ENCODE measurements at places on chromosomes 6 and 20.

GRCh38 chr20:47815866-47816265 lies 30.6 kb upstream of the SULF2 start:
- no peak for DNase-seq

DNA sequence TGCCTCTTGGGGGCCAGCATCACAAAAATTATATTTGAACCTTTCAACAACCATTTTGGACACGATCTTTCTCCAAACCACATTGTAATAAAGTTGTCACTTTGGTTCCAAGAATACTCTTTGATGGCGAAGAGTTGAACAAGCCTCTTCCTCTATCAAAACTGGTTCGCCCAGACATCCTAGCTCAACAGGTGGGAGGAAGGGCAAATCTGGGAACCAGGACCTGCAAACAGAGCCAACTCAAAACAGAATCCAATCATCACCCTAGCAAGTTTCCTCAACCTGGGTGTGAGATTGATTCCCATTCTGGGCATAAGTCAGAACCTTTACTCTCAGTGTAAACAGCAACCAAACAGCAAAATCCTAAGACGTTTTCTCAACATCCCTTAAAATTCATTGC lies 141.2 kb upstream of the RREB1 start:
- DNase-seq = no peak

GRCh38 chr20:54431156-54431944 lies 44.0 kb upstream of the DOK5 start:
- no peak for DNase-seq

GRCh38 chr20:38919683-38920082 lies 6.5 kb upstream of the FAM83D start:
- DNase-seq = no peak

DNA sequence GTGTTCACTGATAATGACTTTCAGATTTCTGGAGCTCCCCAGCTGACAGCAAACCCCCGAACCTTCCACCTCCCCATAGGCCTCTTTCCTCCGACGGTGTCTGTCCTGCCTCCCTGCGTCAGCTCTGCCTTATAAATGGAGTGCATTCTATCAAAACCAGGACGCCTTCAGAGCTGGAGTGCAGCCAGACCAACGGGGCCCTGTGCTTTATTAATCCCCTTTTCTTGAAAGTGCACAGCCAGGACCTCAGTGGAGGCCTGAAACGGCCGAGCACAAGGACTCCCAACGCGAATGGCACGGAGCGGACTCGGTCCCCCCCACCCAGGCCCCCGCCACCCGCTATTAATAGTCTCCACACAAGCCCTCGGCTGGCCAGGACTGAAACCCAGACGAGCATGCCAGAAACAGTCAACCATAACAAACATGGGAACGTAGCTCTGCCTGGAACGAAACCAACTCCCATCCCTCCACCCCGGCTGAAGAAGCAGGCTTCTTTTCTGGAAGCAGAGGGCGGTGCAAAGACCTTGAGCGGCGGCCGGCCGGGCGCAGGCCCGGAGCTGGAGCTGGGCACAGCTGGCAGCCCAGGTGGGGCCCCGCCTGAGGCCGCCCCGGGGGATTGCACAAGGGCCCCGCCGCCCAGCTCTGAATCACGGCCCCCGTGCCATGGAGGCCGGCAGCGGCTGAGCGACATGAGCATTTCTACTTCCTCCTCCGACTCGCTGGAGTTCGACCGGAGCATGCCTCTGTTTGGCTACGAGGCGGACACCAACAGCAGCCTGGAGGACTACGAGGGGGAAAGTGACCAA lies 42.3 kb upstream of the NAA20 start:
- no peak for DNase-seq

- DNase-seq = no peak
Observed at GRCh38 chr20:8246716-8247115, 114.7 kb downstream of the PLCB1 start.

- no peak for DNase-seq
Observed at GRCh38 chr6:151539506-151540268, 45.9 kb downstream of the CCDC170 start.

- DNase-seq = no peak
Observed at GRCh38 chr6:163249651-163250101, 164.8 kb upstream of the QKI start.

DNA sequence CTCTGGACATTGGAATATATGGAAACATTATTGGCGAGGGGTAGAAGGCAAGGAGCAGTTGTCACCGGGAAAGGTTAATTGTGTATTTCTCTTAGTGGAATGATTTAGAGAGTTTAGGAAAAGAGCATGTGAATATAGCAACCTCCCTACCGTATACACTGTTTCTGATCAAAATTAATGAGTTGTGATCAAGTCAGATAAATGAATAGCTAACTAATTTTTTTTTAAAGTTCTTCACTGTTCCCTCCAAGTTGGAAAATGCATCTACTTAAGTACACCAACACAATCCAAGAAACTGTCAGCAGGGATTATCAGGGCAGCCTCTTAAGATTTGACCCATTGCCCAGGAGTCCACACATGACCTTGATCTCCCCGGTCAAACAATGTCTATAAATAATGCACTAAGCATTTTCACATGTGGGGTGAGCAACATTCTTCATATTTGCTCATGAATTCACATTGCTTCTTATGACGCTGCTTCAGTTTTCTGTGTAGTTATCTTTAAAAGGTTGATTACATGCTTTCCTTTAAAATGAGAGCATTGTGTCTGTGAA lies 680.8 kb upstream of the NRSN1 start:
- DNase-seq = no peak

- DNase-seq = no peak
Observed at GRCh38 chr6:55868771-55869479, 6.5 kb downstream of the BMP5 start.

- no peak for DNase-seq
Observed at GRCh38 chr20:2695206-2695983, 2.8 kb downstream of the EBF4 start.

GRCh38 chr6:141874930-141875602 lies 257.7 kb upstream of the GJE1 start:
- no peak for DNase-seq

- DNase-seq = no peak
Observed at GRCh38 chr6:79134699-79135474, 56.8 kb upstream of the PHIP start.

All from NCI-H1417 treated with DMSO at 0.1 percent for 48 hours (cell line).